Karpas-422 (cell line): ENCODE measurements at places on chromosomes 12 and 14. TPM values are rescaled to one million over a fixed set of nuclear protein-coding genes. Genes with fewer than 3 reads are reported as not detected.
A peak's percentile ranks its signal among the peaks of the same experiment; 100 is the strongest.

CLEC6A gene
- not detected in 2 replicates for total RNA-seq

ADSS1 gene
- 2.8 and 5.3 TPM in 2 replicates for total RNA-seq

- no peak overlapping the region for H3K27ac ChIP-seq
- H3K27me3 ChIP-seq = no peaks in the 10 kb centered on the region
- H3K4me3 ChIP-seq = no peak overlapping the region
- peak; percentile 82 for DNase-seq
- peaks cover 60% of the 10 kb centered on the region for H3K36me3 ChIP-seq
Measured at GRCh38 chr14:69708586-69709560, 58.1 kb upstream of the SRSF5 start.

- H3K27me3 ChIP-seq = no peaks in the 10 kb centered on the region
- H3K36me3 ChIP-seq = no peaks in the 10 kb centered on the region
- no peak overlapping the region for H3K4me3 ChIP-seq
- DNase-seq = no peak
Measured at GRCh38 chr12:127311720-127312364, 955.1 kb upstream of the TMEM132C start.

- H3K4me1 ChIP-seq = no peaks in the 10 kb centered on the region
- H3K27me3 ChIP-seq = no peaks in the 10 kb centered on the region
- no peak for DNase-seq
- no peaks in the 10 kb centered on the region for H3K36me3 ChIP-seq
Measured at GRCh38 chr14:88245321-88245720, 77.7 kb downstream of the KCNK10 start.

CPNE8 gene
- total RNA-seq = not detected in 2 replicates

TMEM233 gene
- not detected in 2 replicates for total RNA-seq

DNA sequence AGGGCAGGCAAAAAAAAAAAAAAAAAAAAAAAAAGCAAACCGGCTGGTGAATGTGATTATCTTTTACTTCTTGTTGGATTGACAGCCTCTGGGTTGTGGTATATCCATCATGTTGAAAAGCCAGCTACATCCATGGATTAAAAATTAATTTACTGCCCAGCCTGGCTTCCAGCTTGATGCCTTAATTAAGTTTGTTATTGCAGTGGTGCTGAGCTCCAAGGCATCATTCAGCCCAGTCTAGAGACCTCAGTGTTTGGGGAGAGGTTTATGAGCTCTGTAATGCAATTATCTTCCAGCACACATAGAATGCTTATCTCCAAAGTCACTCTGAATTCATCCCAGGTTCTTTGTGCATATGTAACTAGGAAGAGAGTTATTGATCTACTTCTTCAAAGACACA, 114.8 kb downstream of the RIMBP2 start:
- no peak overlapping the region for H3K27ac ChIP-seq
- H3K4me3 ChIP-seq = no peak overlapping the region
- DNase-seq = no peak
- H3K27me3 ChIP-seq = no peaks in the 10 kb centered on the region

DNA sequence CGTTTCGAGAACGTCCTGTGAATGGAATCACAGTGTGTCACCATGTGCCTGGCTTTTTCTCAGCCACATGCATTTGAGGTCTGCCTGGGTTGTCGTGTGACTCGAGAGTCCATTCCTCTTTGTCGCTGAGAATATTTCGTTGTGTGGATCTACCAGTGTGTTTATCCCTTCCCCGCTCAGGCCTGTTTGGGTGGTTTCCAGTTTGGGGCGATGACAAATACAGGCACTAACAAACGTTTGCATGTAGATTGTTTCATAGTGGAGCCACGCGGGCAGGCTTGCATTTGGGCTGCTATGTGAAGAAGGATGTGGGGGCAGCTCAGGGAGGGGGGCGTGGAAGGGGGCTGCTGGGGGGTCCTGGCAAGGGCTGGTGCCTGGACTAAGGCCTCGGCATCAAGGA, 14.1 kb downstream of the RIN3 start:
- no peaks in the 10 kb centered on the region for H3K27me3 ChIP-seq
- H3K4me1 ChIP-seq = no peaks in the 10 kb centered on the region
- no peaks in the 10 kb centered on the region for H3K36me3 ChIP-seq
- DNase-seq = no peak
- no peak overlapping the region for H3K4me3 ChIP-seq
- H3K27ac ChIP-seq = no peak overlapping the region

GRCh38 chr14:101243587-101244338, 317.5 kb upstream of the DIO3 start:
- no peaks in the 10 kb centered on the region for H3K4me1 ChIP-seq
- no peak overlapping the region for H3K27ac ChIP-seq
- DNase-seq = no peak
- no peak overlapping the region for H3K4me3 ChIP-seq
- H3K36me3 ChIP-seq = no peaks in the 10 kb centered on the region

DNA sequence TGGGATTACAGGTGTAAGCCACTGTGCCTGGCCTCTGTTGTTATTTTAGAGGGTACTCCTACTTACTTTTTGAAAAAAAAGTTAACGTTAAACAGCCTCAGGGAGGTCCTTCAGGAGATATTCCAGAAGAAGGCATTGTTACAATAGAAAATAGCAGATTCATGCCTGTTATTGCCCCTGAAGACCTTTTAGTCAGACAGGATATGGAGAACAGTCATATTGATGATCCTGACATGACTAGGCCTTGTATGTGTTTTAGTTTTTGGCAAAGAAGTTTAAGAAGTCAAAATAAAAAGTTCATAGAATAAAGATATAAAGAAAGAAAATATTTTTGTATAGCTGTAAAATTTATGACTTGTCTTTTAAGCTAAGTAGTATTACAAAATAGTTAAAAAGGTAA, 45.3 kb downstream of the WASHC3 start:
- no peaks in the 10 kb centered on the region for H3K27me3 ChIP-seq
- no peak overlapping the region for H3K4me3 ChIP-seq
- DNase-seq = no peak
- H3K27ac ChIP-seq = no peak overlapping the region

DNA sequence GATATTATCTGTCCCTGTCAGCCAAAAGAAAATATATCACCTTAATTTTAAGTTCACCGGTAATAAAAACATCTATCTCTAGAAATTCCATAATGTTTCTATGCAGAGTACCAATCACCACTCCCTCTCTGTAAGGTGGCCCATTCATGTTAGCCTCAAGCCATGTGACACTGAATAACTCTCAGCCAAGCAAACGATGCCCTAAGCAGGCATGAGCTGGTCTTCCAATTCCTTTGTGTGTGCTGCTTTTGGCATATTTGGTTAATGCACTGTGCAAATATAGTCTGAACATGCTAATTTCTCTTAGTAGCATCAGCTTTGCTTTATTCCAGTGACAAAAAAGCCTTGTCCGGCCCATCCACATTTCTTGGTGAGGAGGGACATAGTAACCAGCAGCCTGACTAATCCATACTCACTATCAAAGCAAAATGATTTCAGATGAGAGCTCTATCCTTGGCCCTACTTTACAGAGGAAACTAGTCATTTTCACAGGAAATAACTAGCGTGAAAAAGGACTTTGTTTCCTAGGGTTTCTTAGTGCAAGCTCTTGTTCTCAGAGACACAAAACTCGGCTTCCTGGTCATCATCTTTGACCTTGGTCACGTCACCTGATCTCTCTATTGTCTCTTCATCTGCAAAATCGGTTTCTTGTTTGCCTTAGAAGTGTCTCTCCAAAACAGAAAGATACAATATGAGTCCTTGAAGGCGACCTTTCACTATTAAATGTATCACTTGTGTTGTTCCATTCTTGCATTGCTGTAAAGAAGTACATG, 59.2 kb upstream of the RTRAF start:
- no peaks in the 10 kb centered on the region for H3K27me3 ChIP-seq
- H3K36me3 ChIP-seq = peaks cover 9% of the 10 kb centered on the region
- H3K27ac ChIP-seq = peak overlapping the region; percentile 44

DNA sequence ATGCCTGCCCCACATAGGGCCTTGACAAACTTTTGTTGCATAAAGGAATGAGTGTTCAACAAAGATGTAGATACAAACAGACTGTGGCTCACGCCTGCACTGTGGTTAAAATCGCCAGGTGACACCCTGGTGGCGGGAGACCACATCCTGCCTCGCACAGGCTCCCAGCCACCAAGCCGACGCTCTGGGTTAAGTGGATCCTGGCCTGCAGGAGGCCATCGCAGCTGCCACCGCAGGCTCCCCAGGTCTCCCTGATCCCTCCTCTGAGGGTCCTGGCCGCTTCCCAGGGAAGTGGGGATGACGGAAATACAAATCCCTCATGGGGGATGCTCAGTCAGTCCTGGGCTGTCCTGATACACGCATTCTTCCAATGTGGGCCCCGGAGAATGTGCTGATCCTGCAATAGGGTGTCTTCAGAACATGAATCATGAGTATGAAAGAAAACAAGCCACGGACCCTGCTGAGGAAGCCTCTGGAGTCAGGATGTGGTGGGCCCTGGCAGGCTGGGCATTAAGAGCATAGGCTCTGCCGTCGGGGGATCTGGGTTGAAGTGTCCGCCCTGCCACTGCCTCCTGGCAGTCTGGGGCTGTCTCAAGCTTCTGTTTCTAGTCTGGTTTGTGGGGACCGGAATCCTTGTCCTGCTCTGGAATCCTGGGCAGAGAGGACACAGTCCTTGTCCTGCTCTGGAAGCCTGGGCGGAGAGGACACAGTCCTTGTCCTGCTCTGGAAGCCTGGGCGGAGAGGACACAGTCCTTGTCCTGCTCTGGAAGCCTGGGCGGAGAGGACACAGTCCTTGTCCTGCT, 53.5 kb upstream of the BEGAIN start:
- H3K27ac ChIP-seq = no peak overlapping the region
- H3K27me3 ChIP-seq = no peaks in the 10 kb centered on the region
- H3K4me3 ChIP-seq = no peak overlapping the region
- DNase-seq = no peak

CIROP gene
- total RNA-seq = not detected in 2 replicates

SERPINA10 gene
- not detected in 2 replicates for total RNA-seq

GRCh38 chr14:56147986-56148901, 30.0 kb downstream of the PELI2 start:
- H3K4me1 ChIP-seq = no peaks in the 10 kb centered on the region
- H3K4me3 ChIP-seq = no peak overlapping the region
- DNase-seq = no peak

- H3K27ac ChIP-seq = peak overlapping the region; percentile 79
- peaks cover 81% of the 10 kb centered on the region for H3K4me1 ChIP-seq
- no peak overlapping the region; the same call in 1 of the 2 replicates for H3K4me3 ChIP-seq
- H3K27me3 ChIP-seq = no peaks in the 10 kb centered on the region
- no peak for DNase-seq
Measured at GRCh38 chr12:6960593-6961277, 9.6 kb downstream of the PTPN6 start.

DNA sequence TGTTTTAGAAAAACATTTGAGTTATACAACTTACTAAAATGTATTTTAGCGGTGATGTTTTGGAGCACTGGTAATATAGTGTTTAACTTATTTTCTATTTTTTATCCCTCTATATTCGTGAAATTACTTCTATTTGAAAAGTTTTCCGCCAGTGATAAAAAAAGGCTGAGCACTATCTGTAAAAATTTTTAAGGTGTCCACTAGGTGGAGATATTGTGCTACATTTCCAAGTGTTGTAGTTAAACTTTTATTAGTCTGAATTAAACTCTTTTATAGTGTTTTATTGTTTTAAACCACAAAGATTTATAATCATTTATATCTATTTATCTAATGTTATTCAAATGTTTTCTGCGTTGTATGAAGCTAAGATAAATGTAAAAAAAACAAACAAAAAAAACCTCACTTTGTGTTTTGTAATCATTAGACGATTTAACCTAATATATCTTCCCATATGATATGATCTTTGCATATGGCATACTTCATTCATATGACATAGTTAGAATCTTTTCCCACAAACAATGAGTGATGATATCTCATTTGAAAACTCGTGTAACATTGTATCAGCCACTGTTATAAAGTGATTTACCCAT, 11.8 kb downstream of the ALG10B start:
- peaks cover 3% of the 10 kb centered on the region for H3K4me1 ChIP-seq
- H3K4me3 ChIP-seq = no peak overlapping the region
- no peaks in the 10 kb centered on the region for H3K36me3 ChIP-seq
- peak; percentile 84 for DNase-seq
- no peak overlapping the region for H3K27ac ChIP-seq

DNA sequence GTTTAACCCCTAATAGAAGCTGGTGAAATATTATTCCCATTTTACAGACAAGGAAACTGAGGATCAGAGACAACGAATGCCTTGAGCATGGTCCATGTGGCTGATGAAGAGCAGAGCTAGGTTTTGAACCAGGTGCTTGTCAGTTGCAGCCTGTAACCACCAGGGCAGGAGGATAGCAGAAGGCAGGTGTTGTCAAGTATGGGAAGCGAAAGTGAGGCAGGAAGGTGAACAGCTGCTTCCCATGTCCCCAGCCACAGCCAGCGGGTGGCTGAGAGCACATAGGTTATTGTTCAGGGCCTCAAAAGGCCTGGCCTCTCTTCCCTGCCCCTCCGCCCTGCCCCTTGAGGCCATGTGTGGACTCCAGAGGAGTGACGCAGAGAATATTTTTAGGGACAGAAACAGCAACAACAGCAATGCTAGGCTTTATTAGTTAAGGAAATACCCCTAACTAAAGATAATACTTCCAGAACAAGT, 39.6 kb downstream of the IQSEC3 start:
- H3K27ac ChIP-seq = no peak overlapping the region
- DNase-seq = peak; percentile 70
- H3K27me3 ChIP-seq = no peaks in the 10 kb centered on the region
- H3K36me3 ChIP-seq = no peaks in the 10 kb centered on the region
- H3K4me3 ChIP-seq = no peak overlapping the region

DNA sequence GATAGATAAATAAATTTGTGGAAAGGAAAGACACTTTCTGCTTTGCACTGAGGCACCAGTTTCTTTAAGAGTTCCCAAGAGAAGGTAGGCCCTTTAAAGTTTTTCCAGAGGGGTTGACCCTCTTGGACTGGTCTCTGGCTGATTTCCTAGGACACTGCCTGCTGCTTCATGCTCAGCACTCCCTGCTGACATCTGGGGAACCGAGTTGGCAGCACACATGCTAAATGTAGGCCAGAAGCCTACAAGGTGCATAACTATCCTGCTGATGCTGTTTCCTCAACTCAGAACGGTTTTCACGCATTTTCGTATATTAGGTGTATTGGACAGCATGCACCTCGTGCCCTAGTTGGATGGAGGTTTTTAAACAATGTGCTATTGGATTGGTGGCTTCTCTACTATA, 887.2 kb upstream of the SEL1L start:
- no peak overlapping the region for H3K4me3 ChIP-seq
- no peak overlapping the region for H3K27ac ChIP-seq
- no peaks in the 10 kb centered on the region for H3K27me3 ChIP-seq

KRT86 gene
- not detected in 2 replicates for total RNA-seq

GRCh38 chr14:35747379-35747778, 61.7 kb downstream of the RALGAPA1 start:
- peaks cover 43% of the 10 kb centered on the region for H3K36me3 ChIP-seq
- peaks cover 28% of the 10 kb centered on the region for H3K4me1 ChIP-seq
- H3K27ac ChIP-seq = no peak overlapping the region
- DNase-seq = no peak
- H3K4me3 ChIP-seq = no peak overlapping the region

PTPN6 gene
- 411 and 673 TPM in 2 replicates for total RNA-seq

DNA sequence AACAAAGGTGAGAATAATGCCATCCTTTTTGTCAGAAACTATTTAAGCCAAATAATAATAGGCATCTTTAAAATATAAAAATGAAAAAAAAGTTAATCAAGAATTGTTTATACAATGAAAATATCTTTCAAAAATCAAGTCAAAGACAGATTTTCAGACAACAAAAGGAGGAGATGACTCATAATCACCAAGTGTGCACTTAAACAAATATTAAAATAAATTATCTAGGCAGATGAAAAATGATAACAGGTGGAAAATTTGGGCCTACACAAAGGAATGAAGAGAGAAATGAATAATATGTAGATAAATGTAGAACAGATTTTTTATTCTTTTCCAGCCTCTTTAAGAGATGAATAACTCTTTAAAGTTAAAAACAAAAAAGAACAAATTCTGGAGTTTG, 250.0 kb upstream of the PLEKHG7 start:
- no peaks in the 10 kb centered on the region for H3K27me3 ChIP-seq
- no peak overlapping the region for H3K4me3 ChIP-seq
- H3K27ac ChIP-seq = no peak overlapping the region
- no peaks in the 10 kb centered on the region for H3K36me3 ChIP-seq
- H3K4me1 ChIP-seq = no peaks in the 10 kb centered on the region

PPP1R1A gene
- total RNA-seq = not detected in 2 replicates
